ENCODE measurements at places on chromosomes 1 and 21.

DNA sequence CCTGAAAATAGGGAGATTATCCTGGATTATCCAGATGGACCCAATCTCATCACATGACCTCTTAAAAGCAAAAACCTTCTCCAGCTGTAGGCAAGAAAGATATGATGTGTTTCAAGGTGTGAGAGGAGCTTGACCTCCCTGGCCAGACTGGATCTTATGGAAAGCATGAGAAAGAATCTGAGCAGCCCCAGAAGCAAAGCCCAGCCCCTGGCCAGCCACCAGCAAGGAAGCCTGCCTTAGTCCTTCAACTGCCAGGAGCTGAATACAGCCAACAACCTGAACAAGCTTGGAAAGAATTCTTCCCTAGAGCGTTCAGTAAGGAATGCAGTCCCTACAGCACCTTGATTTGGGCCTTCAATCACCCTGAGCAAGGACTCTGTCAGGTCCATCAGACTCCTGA lies 375.0 kb upstream of the CHRM3 start:
- no peak for DNase-seq

DNA sequence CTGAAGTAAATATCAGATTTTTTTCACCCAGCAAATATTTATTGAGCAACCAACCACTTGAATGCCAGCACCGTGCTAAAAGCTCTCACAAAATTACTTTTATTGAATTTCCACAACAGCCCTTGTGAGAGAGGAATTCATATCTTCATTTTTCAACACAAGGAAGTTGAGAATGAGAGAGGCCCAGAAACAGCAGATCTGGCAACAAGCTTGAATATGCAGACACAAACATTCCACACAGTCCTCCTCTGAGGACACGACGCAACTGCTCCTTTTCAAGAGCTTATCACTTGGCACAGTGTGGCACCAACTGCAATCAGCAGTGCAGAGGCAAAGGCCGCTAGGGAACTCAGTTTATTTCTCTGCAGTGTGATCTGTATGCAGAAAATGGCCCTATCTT lies 32.2 kb upstream of the IFNAR2 start:
- DNase-seq: no peak

- DNase-seq: no peak
Measured at GRCh38 chr1:100785470-100786052, 66.0 kb downstream of the VCAM1 start.

GRCh38 chr1:246428542-246429308 lies 78.4 kb downstream of the SMYD3 start:
- no peak for DNase-seq

GRCh38 chr1:237133921-237134320 lies 91.9 kb downstream of the RYR2 start:
- no peak for DNase-seq

GRCh38 chr1:18955441-18956192 lies 859 bp downstream of the IFFO2 start:
- peak; percentile 28 for DNase-seq

DNA sequence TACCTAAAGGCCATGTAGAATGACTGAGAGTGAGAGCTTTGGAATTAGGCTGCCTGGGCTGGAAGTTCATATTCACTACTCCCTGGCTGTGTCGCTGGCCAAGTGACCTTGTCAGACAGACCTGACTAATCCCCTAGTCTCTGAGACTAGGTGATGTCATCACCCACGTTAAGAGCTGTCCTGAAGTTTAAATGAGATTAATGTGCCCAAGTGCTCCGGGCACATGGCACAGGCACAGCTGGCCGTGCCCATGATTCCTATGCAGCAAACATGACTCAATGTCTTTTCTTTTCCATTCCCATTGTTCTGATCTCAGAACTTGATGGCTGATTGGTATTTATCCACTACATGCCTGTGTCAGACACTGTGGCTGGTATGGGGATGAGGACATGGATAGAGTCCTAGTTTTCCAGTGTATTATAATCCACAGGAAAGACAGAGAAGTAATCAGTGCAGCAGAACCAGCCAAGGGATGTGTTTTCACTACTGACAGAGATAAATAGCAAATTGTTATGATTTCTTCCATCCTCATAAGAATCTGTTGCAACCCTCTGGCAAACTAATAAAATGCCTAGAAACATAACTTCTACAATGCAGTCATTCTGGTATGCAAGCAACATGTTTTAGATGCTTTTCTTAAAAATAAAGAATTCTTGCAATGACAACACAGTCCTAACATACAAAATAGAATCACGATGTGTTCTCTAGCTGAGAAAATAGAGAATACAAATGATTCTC lies 180.9 kb downstream of the PCP4 start:
- no peak for DNase-seq

DNA sequence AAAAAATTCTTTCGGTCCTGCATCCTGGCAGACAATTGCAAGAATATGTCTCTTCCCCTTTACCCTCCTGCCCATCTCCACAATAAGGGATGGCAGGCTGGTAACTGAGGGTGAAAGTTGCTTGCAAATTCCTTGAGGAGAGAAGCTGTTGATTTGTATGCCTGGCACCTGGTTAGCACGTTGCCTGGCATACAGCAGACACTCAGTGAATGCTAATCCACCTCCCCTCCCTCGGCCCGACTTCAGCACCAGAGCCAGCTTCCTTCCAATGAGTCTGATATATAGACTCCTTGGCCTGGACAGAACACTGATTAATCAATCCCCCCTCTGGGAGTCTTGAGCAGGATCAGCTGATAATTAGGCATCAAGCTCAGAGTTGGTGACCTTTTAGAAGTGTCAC lies 39.1 kb downstream of the KCNC4 start:
- no peak for DNase-seq

GRCh38 chr1:85146972-85147359 lies 53.9 kb downstream of the SYDE2 start:
- DNase-seq: no peak

DNA sequence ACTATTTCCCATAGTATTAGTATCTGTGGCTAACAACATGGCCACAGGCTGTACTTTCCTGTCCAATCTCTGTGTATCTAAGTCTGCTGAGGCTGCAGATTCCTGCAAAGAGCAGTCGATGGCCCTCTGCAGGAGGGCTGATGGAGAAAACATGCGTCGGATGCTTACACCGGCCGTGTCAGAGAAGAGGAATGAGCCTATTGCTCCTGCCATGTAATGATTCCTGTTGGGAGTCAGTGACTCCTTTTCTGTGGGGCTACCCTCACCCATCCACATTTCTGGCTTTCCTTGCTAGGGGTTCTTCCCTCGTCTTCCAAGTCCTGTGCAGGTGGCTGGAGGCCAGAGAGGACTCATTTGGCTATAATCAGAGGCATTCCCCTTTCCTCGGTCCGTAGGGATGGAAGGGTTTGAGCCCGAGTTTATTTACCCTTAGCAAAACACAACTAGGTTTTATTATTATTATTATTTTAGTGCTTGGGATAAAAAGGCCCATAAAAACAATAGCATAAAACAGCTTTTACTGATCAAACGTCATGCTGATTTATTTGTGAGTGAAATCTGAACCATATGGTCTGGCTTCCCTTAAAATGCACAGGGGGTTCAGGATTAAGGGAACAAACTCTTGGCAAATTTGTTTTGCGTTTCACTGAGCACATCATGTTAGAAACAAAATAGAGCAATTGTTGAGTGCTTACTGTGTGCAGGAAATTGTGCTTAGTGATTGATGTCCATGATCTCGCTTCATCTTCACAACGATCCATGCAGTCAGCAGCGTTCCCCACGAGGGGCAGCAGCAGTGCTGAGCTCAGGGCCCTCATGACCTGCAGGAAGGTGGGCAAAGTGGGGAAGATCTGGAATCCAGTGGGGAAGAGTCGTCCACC lies 70.8 kb downstream of the KIF26B start:
- no peak for DNase-seq

DNA sequence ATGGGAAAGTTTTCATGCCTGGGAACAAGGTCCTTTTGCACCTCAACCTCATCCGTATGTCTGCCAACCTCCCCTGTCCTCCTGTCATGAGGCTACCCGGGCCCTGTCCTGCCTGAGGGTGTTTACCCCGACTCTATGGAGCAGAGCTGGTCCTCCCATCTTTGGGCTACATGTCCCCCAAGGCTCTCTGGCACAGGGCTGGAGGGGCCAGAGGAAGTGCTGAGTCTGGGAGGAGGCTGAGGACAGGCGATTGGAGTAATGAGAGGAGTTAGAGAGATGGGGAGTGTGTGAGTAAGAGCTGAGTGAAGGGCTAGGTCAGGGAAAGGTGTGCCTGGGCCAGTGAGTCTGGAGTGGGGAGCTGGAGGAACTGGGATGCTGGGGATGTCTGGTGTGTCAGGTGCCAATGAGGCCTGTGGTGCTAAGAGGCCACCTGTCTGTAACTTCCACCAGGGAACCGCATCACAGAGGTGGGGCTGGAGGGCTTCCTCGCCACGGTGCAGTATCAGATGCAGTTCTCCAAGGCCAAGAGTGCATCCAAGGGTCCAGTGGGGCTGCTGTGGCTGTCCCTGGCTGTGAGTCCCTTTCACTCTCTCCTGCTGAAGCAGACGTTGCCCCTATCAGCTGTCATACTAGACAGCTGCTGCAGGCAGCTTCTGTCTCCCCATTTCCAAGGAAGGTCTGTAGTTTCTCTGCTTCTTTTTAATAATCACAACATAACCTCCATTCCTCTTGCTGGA lies 11.7 kb downstream of the LRRC71 start:
- no peak for DNase-seq

DNA sequence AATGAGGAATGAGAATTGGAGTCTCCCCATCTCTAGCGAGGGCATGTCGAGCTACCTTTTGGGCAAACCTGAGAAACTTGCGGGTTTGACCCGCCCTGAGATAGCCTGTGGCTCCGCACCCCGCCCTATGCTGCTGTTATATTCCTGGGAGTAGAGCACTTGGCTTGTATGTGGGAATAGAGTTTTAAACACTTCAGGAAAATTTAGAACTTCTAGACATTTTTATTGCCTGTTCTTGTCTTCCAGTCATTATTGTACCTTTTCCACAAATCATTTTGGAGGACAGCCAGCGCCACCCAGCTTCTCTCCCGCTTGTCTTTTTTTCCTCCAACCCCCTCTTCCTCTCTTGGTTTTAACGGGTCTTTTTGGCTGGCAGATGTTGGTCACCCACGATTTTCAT lies 738 bp downstream of the GNPAT start:
- no peak for DNase-seq

GRCh38 chr1:230204842-230205241 lies 137.8 kb downstream of the GALNT2 start:
- DNase-seq: no peak

GRCh38 chr1:221303623-221304022 lies 424.4 kb downstream of the HLX start:
- no peak for DNase-seq

DNA sequence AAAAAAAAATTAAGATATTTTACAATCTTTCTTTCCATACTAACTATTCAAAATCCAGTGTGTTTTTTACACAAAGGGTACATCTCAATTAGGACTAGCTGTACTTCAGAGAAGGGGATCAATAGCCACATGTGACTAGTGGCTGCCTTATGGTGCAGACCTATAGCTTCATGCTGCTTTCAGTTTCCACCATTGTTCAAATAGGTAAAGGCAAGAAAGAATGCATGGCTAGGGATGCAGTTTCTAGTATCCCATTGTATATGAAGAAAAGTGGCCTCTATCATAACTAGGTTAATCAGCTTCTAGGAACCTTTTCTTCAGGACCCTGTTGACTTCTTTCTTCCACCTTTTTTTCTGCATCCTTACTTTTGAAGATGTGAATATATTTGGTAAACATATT lies 35.7 kb downstream of the OSBPL9 start:
- DNase-seq: no peak

- DNase-seq: no peak
Measured at GRCh38 chr21:17442165-17442564, 70.7 kb upstream of the CXADR start.

DNA sequence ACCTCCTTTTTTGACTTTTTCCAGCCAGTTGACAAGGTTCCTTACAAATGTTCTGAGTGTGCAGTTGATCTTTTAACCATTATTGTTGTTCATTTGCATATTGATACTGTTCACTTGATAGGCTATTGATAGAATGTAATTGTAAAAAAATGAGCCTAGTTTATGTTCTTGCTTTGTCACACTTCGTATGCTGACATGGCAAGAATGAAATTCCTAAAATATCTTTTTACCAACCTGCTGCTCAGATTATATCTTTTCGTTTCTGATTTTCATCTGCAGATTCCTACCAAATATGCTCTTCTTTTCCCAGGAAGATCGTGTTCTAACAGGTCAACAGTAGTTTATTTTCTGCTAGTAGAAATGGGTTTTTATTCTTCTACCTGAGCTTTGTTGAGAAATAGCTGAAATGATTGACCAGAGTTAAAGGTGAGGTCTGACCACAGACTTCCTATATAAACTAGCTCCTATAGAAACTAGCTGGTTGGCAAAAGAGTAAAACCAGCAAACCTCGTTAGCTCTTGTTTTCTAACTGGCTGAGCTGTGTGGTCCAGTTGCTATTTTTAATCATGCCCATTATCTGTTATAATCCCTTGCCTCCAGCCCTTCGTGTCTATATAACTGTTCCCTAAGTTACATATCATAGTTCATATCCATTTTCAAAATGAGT lies 174.8 kb downstream of the HS2ST1 start:
- DNase-seq: no peak

DNA sequence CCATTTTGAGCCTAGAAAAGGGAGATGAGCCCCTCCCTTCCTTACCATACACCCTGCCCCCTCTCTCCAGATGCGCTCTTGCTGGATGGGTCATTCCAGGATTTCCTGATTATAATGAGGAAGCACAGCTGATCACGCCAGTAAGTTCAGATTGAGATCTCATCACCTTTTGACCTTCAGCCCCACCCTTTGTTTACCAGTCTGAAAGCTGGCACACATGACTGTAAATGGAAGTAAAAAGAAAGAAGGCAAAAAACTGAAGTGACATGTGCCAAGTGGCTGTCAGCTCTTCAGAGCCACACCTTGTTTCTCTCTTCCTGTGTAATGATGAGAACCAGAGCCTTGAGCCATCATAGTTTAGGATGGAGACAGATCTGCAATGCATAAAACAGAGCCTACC lies 27.9 kb downstream of the S1PR1 start:
- DNase-seq: no peak

DNA sequence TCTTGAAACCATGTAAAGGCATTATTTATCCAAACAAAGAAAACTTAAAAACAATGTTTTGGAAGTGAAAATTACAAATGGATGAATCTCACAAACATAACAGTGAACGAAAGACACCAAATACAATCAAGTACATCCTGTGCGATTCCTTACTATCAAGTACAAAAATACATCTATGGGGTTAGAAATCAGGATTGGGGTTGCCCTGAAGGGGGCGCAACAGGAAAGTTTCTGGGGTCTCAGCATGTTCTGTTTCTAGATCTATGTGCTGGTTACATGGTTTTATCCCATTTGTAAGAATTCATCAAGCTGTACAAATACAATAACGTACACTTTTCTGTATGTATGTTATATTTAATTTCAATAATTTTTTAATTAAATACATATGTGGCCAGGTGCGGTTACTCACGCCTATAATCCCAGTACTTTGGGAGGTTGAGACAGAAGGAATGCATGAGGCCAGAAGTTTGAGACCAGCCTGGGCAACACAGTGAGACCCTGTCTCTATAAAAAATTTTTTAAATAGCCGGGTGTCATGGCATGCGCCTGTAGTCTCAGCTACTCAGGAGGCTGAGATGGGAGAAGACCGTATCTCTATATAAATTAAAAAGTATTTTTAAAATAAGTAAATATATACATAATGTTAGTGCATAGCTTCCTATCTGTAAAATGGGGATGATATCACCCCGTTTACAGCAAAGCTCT lies 121.5 kb upstream of the SOD1 start:
- no peak for DNase-seq

All from cortex of kidney (tissue), 1 donor.